Chondrocyte (in vitro differentiated cells): ENCODE measurements at places on chromosomes 4 and X. TPM values are rescaled to one million over a fixed set of nuclear protein-coding genes. Genes with fewer than 3 reads are reported as not detected.

DNA sequence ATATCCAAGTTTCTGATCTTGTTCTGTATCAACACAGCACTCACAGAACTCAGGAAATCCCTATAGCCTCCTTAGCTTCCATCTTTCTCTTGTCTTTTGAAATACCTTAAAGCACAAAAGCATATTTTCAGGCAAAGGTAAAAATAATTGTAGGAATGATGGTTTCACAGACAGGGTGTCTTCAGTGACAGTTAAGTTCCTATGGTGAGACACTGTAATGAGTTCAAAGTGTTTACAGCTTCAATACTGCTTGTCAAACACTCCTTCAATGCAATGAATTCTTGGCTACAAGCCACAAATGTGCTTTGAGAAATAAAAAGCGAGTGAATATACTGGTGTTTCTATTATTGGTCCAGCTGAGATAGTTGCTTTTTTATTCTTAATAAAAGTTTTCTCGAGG, 466.0 kb downstream of the DMD start:
- H3K4me3 ChIP-seq: no peak overlapping the region
- no peaks in the 10 kb centered on the region for H3K27me3 ChIP-seq
- DNase-seq: no peak
- no peak overlapping the region for H3K27ac ChIP-seq
- no peaks in the 10 kb centered on the region for H3K36me3 ChIP-seq
- peaks cover 6% of the 10 kb centered on the region for H3K4me1 ChIP-seq

GRCh38 chr4:123939621-123940020, 543.0 kb downstream of the SPRY1 start:
- H3K27me3 ChIP-seq: no peaks in the 10 kb centered on the region
- no peaks in the 10 kb centered on the region for H3K36me3 ChIP-seq
- no peak for DNase-seq
- peaks cover 39% of the 10 kb centered on the region for H3K4me1 ChIP-seq
- H3K4me3 ChIP-seq: no peak overlapping the region
- peak overlapping the region; percentile 57 for H3K27ac ChIP-seq

Gene BANK1
- total RNA-seq: 0.65 to 1.8 TPM (median 0.72 TPM) in 3 replicates

Gene LNX1
- total RNA-seq: 1.1 to 2.3 TPM (median 1.8 TPM) in 3 replicates

Gene SSX4B
- not detected in 3 replicates for total RNA-seq
